Endodermal cell (in vitro differentiated cells): ENCODE measurements at places on chromosomes 1 and 21. TPM values are rescaled to one million over a fixed set of nuclear protein-coding genes. Genes with fewer than 3 reads are reported as not detected.

DNA sequence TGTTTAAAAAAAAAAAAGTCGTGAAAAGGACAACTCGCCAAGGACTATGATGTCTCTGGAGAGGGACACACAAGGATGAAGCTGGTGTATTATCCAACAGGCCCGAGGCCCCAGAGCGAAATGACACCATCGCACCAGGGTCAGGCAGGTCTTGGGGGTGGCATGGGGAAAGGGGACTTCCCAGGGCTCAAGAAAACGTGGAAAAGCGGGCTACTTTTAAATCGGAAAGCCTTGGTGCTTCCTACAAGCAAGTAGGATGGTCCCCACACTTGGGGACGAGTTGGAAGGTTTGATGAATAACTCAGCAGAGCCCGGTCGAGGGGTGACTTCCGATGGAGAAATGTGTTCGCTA lies 505 bp upstream of the GNPAT start:
- H3K27ac ChIP-seq: no peak overlapping the region
- H3K36me3 ChIP-seq: peaks cover 28% of the 10 kb centered on the region
- H3K4me1 ChIP-seq: no peaks in the 10 kb centered on the region
- no peak for DNase-seq
- peak overlapping the region; percentile 99 for H3K4me3 ChIP-seq

DNA sequence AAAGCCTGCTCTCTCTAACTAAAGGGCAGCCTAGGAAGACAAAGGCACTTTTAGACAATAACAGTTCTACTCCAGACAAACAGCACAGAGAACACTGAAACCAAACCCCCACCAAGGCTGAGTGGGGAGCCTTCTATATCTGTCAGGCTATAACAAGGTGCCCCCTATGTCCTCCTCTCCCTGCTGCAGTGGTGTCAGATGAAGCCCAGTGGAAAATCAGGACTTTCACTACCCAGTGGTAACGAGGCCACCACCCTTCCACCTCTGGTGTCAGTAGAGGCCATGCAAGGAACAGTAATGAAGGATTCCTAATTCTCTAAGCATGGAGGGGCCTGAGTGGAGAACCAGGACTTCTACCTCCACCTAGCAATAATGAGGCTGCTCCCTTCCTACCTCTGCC lies 83.7 kb downstream of the ZSWIM5 start:
- H3K27ac ChIP-seq: no peak overlapping the region
- peaks cover 6% of the 10 kb centered on the region for H3K4me1 ChIP-seq
- H3K36me3 ChIP-seq: peaks cover 7% of the 10 kb centered on the region
- H3K4me3 ChIP-seq: peak overlapping the region; percentile 66

Gene TAL1
- 0.04 TPM in 1 of 2 replicates, not detected in the other for total RNA-seq

Gene HAO2
- total RNA-seq: not detected in 3 replicates

Gene FCRL4
- total RNA-seq: not detected in 3 replicates

DNA sequence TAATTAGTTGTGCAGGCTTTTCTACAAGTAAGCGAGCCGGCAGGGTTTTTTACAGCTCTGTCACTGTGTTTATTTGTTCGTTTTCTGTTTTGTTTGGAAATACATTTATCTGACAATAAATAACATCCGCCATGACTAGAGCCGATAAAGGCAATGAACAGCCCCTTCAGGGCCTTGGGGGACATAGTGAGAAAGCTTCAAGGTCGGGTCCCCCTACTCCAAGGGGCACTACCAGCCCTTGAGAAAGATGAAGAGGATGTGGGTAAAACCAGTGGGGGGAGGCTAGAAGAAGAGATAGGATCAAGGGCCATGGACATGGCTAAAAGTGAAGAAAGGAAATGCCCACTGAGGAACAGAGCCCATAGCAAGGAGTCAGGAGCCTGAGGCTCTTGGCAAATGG lies 38.5 kb upstream of the CTTNBP2NL start:
- no peaks in the 10 kb centered on the region for H3K4me1 ChIP-seq
- no peak for DNase-seq
- no peaks in the 10 kb centered on the region for H3K27me3 ChIP-seq
- H3K27ac ChIP-seq: no peak overlapping the region
- H3K4me3 ChIP-seq: no peak overlapping the region

Gene EFNA4
- 15.0 to 49.6 TPM (median 17.9 TPM) in 3 replicates for total RNA-seq

DNA sequence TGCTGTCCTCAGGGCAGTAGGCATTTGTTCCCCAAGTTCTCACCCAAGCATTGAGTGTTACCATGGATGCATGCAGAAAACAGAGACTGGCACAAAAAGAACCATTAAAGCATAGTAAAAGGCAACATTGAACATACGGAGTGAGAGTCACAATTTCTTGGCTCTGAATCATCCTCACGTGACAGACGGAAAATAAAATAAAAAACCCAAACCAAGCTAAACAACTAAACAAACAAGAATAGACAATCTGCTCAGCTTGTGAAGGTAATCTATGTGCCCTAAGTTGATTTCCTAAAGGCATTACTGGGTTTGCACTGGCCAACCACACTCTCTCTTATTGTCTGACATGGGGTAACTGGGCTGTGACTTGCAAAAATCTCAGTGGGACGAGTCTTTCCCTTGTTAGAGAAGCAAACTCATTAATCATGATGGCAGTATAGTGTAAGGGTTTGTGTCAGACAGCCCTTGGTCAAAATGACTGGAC lies 306.0 kb downstream of the ASTN1 start:
- no peak for DNase-seq
- no peaks in the 10 kb centered on the region for H3K27me3 ChIP-seq
- H3K27ac ChIP-seq: peak overlapping the region; percentile 56
- no peak overlapping the region for H3K4me3 ChIP-seq
- H3K36me3 ChIP-seq: no peaks in the 10 kb centered on the region

DNA sequence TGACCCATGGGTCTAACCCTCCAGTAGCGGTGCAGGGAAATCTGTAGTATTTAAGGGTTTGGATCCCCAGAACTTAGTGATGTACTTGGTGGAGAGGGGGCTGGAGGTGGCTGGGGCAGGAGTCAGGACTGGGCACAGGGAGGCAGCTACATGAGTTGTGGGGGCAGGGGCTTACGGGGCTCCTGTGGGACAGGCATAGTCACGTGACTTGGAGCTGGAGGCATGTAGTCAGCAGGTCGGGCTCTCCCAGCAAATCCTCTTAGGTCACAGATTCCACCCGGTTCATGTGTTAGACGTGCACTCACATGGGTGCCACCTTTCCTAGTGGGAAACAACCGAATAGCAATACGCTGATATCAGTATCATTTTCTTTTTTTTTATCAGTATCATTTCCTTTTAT lies 112.1 kb downstream of the PCP4 start:
- no peak for DNase-seq
- no peak overlapping the region for H3K4me3 ChIP-seq
- no peaks in the 10 kb centered on the region for H3K4me1 ChIP-seq
- no peak overlapping the region for H3K27ac ChIP-seq

Gene SMPDL3B
- 11.8 and 13.4 TPM in 2 replicates for total RNA-seq

- DNase-seq: no peak
- H3K27ac ChIP-seq: no peak overlapping the region
- H3K36me3 ChIP-seq: no peaks in the 10 kb centered on the region
- no peaks in the 10 kb centered on the region for H3K4me1 ChIP-seq
- H3K27me3 ChIP-seq: no peaks in the 10 kb centered on the region
These were observed 24.6 kb downstream of the XCL1 start for GRCh38 chr1:168601051-168601450.

- H3K4me1 ChIP-seq: peaks cover 2% of the 10 kb centered on the region
- H3K36me3 ChIP-seq: no peaks in the 10 kb centered on the region
- H3K27ac ChIP-seq: no peak overlapping the region
- H3K27me3 ChIP-seq: no peaks in the 10 kb centered on the region
These were observed 9.8 kb downstream of the POU2F1 start for GRCh38 chr1:167230437-167230836.

Gene ZNF593OS
- total RNA-seq: not detected in 2 replicates

GRCh38 chr1:59012378-59012777 lies 228.5 kb upstream of the JUN start:
- H3K27ac ChIP-seq: no peak overlapping the region
- no peaks in the 10 kb centered on the region for H3K36me3 ChIP-seq
- H3K4me1 ChIP-seq: peaks cover 8% of the 10 kb centered on the region
- peak; percentile 7 for DNase-seq

Gene TGFB2
- total RNA-seq: 0.11 and 0.59 TPM in 2 replicates

DNA sequence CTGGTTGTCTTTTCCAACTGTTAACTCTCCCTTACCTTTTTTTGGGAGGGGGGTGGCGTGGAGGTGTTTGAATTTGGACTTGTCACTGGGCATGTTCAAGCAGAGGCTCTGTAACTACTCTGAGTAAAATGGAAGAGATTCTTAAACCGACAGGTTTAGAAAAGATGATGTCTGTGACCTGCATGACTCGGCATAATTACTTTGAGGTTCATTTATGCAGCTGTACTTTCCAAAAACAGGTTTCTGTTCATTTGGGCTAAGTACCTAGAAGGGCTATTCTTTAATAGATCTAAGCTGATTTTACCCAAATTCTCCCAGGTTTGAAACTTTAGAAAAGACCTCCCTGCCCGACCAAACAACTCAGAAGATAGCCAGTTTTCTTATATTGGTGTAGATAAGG lies 80.3 kb downstream of the SLC35A3 start:
- H3K4me3 ChIP-seq: peak overlapping the region; percentile 57
- peaks cover 12% of the 10 kb centered on the region for H3K4me1 ChIP-seq
- H3K36me3 ChIP-seq: peaks cover 49% of the 10 kb centered on the region
- no peaks in the 10 kb centered on the region for H3K27me3 ChIP-seq
- no peak for DNase-seq

Gene PALMD
- total RNA-seq: 0.26 and 0.50 TPM in 2 replicates

Gene SHISA4
- total RNA-seq: 6.3 to 9.5 TPM (median 7.3 TPM) in 3 replicates

Gene TCHHL1
- not detected in 2 replicates for total RNA-seq

GRCh38 chr1:214638459-214638807 lies 35.4 kb downstream of the CENPF start:
- H3K27ac ChIP-seq: no peak overlapping the region
- H3K27me3 ChIP-seq: no peaks in the 10 kb centered on the region
- no peak overlapping the region for H3K4me3 ChIP-seq
- no peaks in the 10 kb centered on the region for H3K4me1 ChIP-seq

DNA sequence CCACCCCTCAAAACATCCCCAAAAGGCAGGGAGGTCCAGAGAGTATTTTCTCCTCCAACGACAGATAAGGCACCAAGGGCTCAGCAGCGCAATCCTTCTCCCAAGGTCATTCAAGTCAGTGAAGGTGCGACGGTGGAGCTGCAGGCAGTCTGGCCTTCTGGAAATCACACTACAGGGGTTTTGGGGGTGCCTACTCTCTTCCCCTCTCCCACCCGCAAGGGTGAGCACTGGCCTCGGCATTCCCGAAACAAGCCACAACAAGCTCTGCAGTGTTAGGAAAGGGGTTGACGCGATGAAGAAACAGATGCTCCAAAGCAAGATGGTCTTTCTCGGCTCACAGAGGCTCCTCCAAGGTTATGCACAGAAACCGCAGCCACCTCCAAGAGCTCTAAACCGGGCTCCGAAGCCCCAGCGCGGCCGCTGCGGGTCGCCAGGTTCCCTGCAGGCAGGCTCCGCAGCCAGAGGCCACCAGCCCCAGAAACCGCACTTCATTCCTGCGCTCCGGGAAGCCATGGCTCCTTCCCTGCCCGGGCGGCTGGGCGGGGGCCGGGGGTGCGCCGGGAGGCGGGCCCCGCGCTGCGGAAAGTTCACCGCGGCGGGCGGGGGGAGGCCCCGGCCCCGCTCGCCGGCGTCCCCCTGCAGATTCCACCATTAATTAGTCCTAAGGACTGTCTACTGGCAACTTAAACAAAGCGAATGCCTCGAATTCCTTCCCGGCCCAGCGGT lies 1.1 kb downstream of the LUZP1 start:
- H3K4me3 ChIP-seq: peak overlapping the region; percentile 95
- H3K4me1 ChIP-seq: no peaks in the 10 kb centered on the region
- H3K27me3 ChIP-seq: no peaks in the 10 kb centered on the region
- peaks cover 8% of the 10 kb centered on the region for H3K36me3 ChIP-seq

DNA sequence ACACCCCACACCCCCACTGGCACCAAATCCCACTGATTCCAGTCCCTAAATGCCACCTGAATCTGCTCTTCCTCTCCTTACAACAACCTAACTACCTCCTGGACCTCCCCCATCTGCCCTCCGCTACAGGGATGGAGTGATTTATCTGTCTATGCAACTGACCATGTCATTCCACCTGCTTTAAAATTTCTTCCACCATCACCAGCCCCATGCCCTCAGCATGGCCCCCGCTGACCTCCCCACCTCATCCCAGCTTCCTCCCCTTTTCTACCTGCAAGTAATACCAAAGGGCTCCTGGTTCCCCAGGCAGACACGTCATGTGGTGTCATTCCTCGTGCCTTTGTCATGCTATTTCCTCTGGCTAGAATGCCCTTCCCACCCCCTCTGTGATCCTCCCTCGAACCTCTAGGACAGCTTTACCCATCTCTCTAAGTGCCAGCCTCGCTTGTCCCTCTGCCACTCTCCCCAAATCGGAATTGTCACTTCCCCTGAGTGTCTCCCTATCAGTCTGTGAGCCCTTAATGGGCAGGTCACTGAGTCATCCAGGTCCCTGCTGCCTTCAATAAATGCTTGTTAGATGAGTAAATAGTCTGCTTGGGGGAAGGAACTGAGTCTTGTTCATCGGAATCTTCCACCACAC lies 3.7 kb downstream of the GJB4 start:
- peaks cover 5% of the 10 kb centered on the region for H3K4me1 ChIP-seq
- peak; percentile 86 for DNase-seq
- H3K27ac ChIP-seq: no peak overlapping the region
- no peaks in the 10 kb centered on the region for H3K36me3 ChIP-seq
- no peaks in the 10 kb centered on the region for H3K27me3 ChIP-seq

DNA sequence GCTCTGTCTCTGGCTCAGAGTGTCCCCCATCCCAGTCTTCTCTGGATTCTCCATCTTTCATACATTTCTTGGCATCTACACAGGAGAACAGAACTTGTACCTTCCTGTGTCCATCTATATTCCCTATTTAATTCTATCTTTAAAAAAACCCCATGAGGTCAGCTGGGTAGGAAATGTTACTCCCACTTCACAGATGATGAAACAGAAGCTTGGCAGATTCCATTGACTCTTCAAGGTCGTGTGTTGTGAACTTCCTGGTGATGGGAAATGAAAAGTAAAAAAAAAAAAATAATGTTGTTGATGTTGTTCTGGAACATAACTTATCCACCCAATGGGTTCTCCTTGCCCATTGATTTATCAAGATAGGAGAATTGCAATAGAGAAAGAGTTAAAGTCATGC lies 8.9 kb downstream of the CHI3L2 start:
- no peaks in the 10 kb centered on the region for H3K27me3 ChIP-seq
- no peak for DNase-seq
- H3K4me1 ChIP-seq: peaks cover 3% of the 10 kb centered on the region
- H3K4me3 ChIP-seq: no peak overlapping the region
- no peak overlapping the region for H3K27ac ChIP-seq

Gene LBR
- total RNA-seq: 65.3 and 72.3 TPM in 2 replicates

DNA sequence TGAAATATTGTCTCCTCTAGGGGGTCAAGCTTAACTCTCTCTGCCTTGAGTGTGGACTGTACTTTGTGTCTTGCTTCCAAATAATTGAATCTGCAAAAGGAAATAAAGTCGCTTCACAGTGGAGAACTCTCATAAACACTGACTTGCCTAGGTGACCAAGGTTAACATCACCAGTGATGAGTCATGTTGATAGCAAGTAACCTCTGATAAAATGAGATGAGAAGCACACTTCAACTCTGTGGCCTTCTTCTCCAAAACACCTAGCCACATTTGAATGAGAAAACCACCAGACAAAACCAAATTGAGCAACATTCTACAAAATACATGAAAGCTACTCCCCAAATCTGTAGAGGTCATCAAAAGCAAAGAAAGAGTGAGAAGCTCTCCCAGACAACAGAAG lies 37.6 kb downstream of the PDE4B start:
- no peak overlapping the region for H3K4me3 ChIP-seq
- no peak overlapping the region for H3K27ac ChIP-seq
- no peak for DNase-seq
- no peaks in the 10 kb centered on the region for H3K36me3 ChIP-seq

GRCh38 chr1:1779691-1780597 lies 1.7 kb upstream of the NADK start:
- peaks cover 16% of the 10 kb centered on the region for H3K4me1 ChIP-seq
- H3K36me3 ChIP-seq: peaks cover 6% of the 10 kb centered on the region
- H3K27ac ChIP-seq: peak overlapping the region; percentile 46
